Brain (organoid and tissue), 16 donors: ENCODE measurements at places on chromosomes 4 and X. TPM values are rescaled to one million over a fixed set of nuclear protein-coding genes. Genes with fewer than 3 reads are reported as not detected.

DNA sequence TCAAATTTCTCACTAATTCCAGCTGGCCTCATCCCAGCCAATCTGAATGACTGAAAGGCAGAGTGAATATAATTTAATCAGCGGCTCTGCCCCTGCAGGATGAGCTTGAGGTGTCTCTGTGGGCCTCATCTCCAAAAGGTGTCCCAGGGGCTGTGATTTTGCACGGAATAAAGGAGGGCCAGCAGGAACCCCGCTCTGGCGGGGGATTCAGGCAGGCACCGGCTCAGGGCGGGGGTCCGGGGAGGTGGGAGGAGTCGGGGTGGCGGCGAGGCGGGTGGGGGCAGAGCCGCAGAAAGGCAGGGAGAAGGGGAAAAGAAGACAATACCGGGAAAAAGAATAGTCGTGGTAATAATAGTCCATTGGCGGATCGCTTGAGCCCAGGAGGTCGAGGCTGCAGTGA is 16.0 kb upstream of the ERCC6L start:
- DNase-seq: peak; percentile 58

DNA sequence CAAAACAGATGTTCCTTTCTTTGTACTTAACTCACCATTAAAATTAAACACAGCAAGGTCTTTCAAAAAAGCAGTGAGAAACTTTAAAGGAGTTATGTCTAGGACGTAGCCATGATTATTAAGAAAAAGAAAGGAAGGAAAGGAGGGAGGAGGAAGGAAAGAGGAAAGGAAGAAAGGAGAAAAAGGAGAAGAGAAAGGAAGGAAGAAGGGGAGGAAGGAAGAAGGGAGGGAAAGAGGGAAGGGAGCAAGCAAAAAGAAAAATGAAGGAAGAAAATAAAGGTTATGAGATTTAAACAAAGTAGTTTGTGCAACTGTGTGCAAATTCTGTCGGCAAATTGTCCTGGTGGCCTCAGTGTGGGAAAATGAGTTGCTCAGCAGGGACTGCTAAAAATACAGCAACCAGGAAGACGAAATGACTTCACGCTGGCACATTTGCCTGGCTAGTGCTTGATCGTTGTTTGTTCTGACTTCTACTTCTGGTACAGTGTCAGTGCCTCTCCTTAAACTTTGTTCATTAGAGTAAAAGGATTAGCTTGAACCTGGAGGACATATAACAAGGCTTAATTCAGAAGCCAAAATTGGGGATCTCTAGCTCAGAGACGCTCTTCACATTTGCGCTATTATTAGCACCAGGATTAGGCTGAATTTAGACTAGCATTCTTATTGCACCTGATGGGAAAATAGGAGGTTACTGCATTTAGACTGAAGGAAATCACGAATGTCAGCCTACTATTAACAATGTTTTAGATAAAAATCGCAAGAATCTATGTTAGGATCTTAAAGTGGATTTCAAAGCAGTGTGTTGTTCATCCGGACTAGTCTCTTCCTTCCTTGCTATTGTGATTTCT is 81.2 kb downstream of the DCK start:
- DNase-seq: no peak

GRCh38 chr4:26343038-26343398 is 22.2 kb downstream of the RBPJ start:
- no peak for DNase-seq

DNA sequence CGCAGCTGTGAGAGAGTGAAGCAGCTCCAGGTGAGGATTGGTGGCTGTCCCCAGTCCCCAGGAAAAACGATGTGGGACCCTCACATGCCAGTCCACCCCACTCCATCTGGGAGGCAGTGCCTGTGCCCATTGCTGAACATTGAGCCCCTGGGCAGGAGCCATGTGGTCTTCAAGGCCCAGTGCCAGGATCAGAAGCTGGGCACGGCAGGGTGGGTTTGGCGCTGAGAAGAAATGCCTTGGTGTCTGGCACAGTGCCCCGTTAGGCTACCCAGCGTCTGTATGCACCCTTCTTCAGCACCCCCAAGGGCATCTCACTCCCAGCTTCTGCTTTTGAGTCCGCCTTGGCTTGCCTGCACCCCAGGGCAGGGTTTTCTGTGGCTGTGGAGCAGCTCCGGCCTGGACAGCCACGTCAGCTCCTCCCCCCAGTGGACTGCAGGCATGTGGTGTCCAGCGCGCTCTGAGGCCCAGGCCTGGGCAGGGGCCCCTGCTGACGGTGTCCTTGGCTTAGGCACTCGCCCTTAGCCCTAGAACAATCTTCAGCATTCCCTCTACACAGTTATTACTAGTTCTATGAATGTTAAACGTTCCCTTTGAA is 28.6 kb downstream of the RGS12 start:
- DNase-seq: peak; percentile 85

GRCh38 chr4:52105276-52105675 is 54.2 kb downstream of the SPATA18 start:
- DNase-seq: no peak

- DNase-seq: no peak
These were observed 14.8 kb downstream of the PTPN13 start for GRCh38 chr4:86608757-86609375.

DNA sequence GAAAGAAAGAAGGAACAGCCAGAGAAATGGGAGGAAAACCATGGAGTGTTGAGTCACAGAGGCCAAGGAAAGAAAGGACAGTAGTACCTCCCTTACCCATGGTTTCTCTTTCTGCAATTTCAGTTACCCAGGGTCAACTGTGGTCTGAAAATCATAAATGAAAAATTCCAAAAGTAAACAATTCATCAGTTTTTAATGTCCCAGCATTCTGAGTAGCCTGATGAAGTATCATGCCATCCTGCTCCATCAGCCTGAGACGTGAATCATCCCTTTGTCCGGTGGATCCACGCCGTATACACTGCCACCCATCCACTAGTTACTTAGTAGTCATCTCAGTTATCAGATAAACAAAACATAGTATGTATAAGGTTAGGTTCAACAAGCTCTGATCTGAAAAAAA is 114.2 kb downstream of the COMMD8 start:
- DNase-seq: no peak

DNA sequence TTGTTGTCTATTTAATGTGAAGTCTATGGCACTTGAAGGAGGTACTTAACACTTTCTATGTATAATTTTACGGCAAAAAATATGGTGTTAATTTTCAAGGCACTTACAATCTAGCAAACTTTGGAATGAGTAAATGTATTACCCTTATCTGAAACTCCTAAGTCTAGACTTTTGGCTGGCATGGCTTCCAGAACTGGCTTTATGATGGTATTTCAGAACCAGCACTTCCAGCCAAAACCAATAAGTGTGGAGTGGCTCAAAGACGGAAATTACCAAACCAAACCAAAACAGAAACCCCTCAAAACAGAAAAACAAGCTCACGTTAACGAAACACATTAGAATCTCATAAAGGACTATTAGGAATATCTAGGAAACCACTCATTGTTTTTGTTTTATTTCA is 205.6 kb upstream of the HAND2 start:
- no peak for DNase-seq

DNA sequence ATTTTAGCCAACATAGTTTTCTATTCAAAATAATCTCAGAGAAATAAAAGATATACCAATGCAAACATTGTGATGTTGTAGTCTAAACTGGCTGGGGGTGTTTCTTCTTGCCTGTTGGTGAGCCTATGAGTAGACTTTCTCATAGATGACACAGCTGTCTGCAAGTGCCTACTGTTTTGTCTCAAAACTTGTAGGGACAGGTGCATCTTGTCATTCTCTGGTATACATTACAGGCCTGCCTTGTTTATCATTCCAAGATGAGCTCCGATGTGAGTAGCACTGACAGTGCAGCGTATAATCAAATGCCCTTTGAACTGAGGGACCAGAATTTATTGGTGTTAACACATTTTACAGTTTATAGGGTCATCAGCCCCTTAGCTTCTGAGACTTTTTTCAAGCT is 353.8 kb downstream of the PRDM5 start:
- DNase-seq: no peak

DNA sequence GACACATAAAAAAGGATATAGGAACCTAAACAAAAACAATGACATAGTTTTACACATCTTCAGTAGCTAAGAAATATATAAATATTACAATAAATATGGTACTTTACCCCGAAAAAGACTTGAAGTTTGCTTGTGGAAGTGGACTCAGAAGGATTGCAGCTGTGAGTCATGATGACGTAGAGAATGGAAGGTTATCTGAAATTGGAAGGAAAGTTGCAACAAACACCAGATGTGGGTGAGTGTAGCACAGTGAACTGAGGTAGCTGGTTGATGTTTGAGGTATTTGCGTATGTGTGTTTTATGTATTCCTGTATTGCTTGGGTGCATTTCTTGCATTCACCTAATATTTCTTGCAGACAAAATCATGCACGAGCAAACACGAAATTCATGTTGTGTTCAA is 113.0 kb downstream of the ARX start:
- DNase-seq: no peak

The SLC9B1 gene
- 1.2 TPM for polyA plus RNA-seq

The NAP1L3 gene
- 19.1 TPM for polyA plus RNA-seq

The DUSP9 gene
- polyA plus RNA-seq: 0.81 TPM

The GPR143 gene
- polyA plus RNA-seq: 5.8 TPM
